CD4-positive, alpha-beta T cell treated with Interleukin-6 at 100 ng/mL for 8 hours (primary cell): ENCODE measurements at places on chromosomes 3 and 15.
A peak's percentile ranks its signal among the peaks of the same experiment; 100 is the strongest.

DNA sequence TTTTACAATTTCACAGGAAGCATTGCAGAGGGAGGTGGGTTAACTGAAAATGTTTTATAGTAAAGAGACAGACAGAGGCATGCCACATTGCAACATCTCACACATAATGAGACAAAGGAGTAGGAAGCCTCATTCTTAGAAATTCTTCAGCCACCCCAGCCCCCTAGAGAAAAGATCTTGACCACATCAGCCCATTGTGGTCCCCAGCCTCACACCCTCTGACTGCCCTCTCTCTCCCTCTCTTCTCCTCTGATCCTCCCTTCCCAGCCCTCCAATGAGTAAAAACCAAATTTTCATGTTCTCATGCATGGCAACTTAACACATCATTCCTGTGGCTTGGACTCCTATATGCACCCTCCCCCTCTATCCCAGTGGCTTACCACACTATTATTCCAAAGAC lies 174.1 kb downstream of the UACA start:
- no peak for DNase-seq

- DNase-seq: no peak
Observed at GRCh38 chr3:146339349-146339748, 88.4 kb upstream of the PLSCR4 start.

DNA sequence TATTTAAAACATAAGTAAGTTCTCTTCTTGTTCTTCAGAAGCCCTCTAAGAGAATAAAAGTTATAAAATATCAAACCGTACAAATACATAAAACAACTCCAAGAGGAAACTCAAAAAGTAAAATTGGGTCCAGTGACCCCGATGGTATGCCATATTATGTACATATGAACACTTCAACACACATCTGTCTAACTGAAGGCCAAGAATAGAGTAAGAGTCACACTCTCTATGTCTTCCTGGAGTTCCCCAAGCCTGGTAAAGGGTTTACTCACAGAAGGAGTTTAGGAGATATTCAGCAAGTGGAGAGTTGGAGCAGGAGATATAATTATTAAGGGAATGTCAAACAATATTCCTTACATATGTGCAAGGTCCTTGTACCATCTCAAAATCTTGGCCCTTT lies 101.3 kb upstream of the EIF1B start:
- no peak for DNase-seq

- DNase-seq: peak; percentile 45
Observed at GRCh38 chr3:179563271-179563783, 601 bp downstream of the ACTL6A start.
